Stimulated activated naive CD4-positive, alpha-beta T cell (primary cell): ENCODE measurements at places on chromosomes 12 and 14.
A peak's percentile ranks its signal among the peaks of the same experiment; 100 is the strongest.

DNA sequence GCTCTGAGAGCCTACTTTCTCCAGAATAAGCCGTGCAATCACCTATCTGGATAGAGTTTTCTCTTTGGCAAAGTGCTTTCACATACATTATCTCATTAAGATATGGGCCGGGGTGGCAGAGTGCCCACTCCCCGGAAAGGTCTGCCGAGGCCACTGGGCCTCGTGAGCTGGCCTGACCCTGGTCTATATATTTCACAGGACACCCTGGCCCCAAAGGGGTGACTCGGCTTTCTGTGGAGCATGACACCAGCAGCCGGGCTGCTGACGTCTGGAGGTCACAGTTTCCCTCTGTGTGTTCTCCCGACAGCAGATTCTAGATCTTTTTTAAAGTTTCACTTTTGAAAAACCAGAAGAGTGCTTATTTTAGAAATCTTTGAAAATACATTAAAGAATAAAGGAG lies 27.9 kb upstream of the ATP2A2 start:
- DNase-seq, result no peak

GRCh38 chr14:45095143-45095542 lies 11.2 kb downstream of the PRPF39 start:
- DNase-seq, result no peak

DNA sequence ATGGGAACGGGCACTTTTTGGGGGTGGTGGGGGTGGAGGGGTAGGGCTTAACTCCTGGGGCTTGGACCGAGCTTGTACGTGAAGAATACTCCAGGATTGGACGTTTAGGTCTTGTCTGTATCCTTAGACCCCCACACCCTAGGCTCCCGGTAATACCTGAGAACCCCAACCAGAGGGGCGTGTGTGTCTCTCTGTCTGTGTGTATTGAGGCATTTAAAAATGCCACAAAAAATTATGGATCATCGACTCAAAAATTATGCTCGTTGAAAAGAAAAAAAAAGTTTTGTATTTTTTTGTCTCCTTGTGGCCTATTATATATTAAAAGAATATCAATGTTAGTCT lies 459 bp downstream of the PPFIBP1 start:
- DNase-seq, result no peak

- no peak for DNase-seq
Measured at GRCh38 chr12:38875586-38876228, 29.7 kb downstream of the CPNE8 start.

DNA sequence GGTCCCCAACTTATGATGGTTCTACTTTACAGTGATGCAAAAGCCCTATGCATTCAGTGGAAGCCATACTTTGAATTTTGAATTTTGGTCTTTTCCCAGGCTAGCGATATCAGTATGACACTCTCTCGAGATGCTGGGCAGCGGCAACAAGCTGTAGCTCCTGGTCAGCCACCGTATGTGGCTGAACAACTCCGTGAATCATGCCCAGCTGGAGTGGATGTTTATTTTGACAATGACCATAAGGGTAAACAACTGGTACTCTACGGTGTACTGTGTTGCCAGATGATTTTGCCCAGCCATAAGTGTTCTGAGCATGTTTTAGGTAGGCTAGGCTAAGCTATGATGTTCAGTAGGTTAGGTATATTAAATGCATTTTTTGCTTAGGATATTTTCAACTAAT lies 8.2 kb upstream of the ZNF410 start:
- DNase-seq, result no peak

- DNase-seq, result no peak
Measured at GRCh38 chr14:32588448-32589320, 259.6 kb downstream of the AKAP6 start.

GRCh38 chr12:107436376-107436775 lies 249.2 kb upstream of the PWP1 start:
- DNase-seq, result no peak

GRCh38 chr12:89236748-89237383 lies 115.4 kb downstream of the DUSP6 start:
- DNase-seq, result no peak

DNA sequence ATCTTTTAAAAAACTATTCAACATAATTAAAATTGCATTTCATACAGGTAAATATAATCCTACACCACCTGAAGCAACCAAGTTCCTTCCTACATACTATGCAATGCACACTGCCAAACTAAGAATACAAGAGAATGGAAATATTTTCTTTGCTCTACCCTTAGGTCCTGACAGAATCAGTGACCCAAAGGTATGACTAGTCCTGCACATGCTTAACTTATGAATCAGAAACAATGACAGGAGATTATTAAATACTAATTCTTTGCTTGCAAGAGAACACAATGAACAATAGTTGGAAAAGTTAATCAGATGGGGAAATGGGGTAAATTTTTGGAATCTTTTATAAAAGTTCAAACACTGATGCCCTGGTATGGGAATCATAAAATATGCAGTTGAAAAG lies 220.1 kb downstream of the SOX5 start:
- no peak for DNase-seq

DNA sequence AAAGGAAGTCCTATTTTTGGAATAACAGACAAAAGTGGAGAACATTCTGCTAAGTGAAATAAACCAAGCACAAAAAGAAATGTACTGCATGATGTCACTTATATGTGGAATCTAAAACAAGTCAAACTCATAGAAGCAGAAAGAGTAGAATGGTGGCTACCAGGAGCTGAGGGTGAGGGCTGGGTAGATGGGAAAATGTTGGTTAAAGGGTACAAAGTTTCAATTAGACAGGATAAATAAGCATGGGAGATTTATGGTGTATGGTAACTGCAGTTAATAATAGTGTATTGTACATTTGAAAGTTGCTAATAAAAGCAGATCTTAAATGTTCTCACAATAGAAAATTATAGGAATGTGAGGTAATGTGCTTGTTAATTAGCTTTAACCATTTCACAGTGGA lies 12.8 kb downstream of the LUM start:
- DNase-seq, result no peak

DNA sequence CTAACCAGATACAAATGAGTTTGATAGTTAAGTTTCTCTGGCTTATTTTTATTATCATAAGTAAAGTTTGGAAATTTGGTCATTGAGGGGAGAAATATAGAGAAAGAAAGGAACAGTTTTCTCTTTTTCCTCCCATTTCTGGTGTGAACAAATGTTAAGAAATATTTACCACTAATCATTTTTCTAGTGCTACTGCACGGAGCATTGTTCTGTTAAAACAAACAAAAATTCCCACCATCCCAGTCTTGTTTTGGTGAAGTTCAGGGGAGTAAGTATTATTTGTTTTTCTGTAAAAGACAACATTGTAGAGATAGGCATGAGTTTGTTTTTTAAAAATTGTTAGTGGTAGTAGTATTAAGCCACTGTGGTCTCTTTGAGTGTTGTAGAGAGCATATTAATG lies 135.3 kb downstream of the FGD4 start:
- DNase-seq, result no peak

DNA sequence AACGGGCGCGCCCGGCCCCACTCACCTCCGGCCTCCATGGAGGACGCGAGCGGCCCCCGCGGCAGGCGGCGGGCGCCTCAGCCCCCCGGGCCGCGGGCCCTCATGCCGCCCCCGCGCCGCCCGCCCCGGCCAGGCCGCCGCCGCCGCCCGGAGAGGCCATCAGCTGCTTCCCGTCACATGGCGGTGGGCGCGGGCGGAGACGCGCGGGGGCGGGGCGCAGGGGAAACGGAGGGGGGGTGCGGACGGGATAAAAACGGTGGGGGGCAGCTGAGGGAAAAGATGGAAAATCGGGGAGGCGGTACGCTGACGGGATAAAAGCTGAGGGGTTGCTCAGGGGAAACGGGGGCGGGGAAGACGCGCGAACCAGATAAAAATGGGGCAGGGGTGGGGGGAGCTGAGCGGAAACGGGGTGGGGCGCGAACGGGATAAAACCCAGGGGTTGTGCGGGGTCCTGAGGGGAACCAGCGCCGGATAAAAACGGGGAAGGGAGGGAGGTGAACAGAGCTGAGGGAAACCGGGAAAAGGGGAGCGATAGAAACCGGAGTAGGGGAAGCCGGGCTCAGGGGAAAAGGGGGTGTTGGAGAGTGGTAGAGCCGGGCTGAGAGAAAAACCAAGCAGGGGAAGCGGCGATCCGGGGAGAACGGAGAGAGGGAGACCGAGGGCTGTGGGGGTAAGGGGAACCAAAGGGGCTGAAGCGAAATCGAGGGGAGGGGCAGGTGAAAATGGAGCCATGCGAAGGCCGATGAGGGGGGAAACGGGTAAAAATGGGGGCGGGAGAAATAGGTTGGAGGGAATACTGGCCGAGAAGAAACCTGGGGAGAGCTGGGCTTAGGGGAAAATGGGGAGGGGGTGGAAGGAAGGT lies at the start of gene WSB2:
TSS of gene WSB2 (minus strand) at position 169 of the 862 bp plus-strand sequence. CDS start at position 38, 131 bp downstream.
- peak; percentile 49 for DNase-seq

- DNase-seq, result no peak
Measured at GRCh38 chr12:57234571-57235016, 5.1 kb downstream of the SHMT2 start.

DNA sequence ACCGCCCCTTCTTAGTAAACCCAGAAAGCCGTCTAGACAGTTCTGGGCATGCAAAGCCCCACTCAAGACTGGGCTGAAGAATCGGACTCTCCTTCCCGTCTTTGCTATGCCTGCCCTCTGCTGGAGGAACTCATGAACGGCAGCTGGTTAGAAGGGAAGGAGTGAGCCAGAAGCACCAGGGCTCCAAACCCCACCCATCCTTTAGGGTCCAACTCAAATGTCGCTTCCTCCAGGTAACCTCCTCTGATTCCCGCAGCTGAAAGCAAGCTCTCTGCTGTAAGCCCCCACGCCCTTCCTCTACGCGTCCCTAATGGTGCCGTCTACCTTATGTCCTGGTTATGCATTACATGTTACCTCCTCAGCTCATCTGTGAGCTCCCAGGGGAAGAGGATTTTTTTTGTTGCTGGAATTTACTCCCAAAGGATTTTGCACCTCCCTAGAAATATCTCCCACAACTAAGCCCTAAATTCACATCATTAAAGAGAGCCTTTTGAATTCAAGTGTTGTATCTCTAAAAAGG lies 59.0 kb upstream of the SCN8A start:
- DNase-seq, result peak; percentile 58

DNA sequence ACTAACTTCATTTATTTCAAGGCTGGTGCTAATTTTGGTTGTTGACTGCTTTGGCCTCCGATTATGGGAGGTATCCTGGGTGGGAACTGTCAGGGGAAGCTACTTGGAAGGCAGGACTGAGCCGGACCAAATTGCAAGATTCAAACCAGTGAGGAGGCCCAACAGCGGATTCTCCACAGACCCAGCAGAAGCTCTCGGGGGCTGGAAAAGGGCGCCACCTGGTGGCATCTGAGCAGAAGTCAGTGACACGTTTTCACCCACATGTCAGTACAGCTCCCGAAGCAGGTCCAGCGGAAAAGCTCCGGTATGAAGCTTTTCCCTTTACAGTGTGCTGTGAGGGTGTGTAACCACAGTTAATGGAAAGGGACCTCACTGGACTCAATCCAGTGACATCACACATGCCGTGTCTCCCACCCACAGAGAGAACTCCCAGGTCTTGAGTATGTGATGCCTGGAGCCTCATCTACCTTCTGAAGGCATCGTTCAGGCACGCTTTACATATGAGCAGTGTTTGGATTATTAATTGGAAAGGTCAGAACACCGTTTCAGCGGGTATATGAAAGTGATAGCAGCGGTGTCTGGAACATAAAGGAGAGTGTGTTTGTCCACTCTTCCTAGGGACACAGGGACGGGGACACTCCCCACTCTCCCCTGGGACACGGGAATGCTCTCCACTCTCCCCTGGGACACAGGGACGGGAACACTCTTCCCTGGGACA lies 3.6 kb upstream of the P2RX2 start:
- DNase-seq, result peak; percentile 69

DNA sequence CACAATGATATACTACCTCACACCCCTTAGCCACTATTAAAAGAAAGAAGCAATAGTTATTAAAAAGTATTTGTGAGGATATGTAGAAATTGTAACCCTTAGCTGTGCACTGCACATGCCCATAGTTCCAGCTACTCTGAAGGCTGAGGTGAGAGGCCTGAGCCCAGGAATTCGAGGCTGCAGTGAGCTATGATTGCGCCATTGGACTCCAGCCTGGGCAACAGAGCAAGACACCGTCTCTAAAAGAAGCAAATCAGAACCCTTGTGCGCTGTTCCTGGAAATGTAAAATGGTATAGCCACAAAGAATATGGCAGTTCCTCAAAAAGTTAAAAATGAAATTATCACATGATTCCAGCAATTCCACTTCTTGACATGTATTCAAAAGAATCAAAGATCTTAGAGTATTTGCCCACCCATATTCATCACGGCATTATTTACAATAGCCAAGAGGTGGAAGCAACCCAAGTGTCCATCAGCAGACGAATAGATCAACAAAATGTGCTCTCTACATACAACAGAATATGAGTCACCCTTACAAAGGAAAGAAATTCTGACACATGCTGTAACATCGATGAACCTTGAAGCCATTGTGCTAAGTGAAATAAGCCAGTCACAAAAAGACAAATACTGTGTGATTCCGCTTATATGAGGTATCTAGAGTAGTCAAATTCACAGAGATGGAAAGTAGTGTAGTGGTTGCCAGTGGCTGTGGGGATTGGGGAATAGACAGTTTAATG lies 23.7 kb upstream of the YLPM1 start:
- DNase-seq, result no peak

GRCh38 chr12:131592972-131593371 lies 117.9 kb upstream of the SFSWAP start:
- DNase-seq, result no peak

DNA sequence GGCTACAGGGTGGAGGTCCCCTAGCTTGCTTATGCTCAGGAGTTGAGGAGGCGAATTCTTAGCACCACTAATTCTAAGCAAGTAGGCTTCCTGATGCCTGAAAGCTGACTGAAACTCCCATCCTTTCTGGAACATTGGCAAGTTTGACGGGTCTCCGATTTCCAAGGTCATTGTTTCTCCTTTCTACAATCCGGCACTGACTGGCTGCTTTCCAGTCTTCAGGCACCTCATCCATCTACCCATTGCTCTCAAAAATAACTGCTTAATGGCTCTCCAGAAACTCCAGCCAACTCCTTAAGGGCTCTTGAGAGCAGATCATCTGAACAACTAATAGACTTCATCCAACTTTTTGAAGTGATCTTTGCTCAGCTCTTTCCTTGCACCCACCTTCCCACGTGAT lies 13.3 kb downstream of the REM2 start:
- no peak for DNase-seq

- DNase-seq, result no peak
Measured at GRCh38 chr14:52272375-52272774, 4.9 kb downstream of the PTGDR start.

GRCh38 chr14:106200541-106201315 lies 674.3 kb downstream of the TMEM121 start:
- DNase-seq, result peak; percentile 25

GRCh38 chr14:37985826-37986470 lies 221.8 kb upstream of the SSTR1 start:
- DNase-seq, result no peak

- peak; percentile 61 for DNase-seq
Measured at GRCh38 chr14:76152333-76152681, 585 bp downstream of the GPATCH2L start.

DNA sequence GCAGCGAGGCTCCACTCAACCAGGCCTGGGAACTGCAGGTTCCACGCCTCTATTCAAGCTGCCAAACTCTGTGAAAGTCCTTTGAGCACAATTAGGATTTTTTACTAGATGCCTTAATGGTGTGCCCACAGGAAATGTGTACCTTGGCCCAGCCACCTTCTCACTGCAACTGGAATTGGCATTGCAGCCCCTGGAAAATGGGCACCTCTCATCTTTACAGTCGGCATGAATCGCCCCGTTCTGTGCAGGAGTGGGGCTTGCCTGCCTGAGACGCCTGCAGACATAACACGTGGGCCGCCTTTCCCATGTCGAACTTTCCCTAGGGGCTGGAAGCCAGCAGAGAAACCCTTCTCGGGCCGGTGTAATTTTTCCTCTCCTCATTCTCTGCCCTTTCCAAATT lies 42.0 kb upstream of the ELK3 start:
- DNase-seq, result no peak
